ENCODE measurements at places on chromosomes 11 and 22. TPM values are rescaled to one million over a fixed set of nuclear protein-coding genes. Genes with fewer than 3 reads are reported as not detected.

- no peak for DNase-seq
Observed at GRCh38 chr22:42889304-42889703, 32.2 kb upstream of the ARFGAP3 start.

DNA sequence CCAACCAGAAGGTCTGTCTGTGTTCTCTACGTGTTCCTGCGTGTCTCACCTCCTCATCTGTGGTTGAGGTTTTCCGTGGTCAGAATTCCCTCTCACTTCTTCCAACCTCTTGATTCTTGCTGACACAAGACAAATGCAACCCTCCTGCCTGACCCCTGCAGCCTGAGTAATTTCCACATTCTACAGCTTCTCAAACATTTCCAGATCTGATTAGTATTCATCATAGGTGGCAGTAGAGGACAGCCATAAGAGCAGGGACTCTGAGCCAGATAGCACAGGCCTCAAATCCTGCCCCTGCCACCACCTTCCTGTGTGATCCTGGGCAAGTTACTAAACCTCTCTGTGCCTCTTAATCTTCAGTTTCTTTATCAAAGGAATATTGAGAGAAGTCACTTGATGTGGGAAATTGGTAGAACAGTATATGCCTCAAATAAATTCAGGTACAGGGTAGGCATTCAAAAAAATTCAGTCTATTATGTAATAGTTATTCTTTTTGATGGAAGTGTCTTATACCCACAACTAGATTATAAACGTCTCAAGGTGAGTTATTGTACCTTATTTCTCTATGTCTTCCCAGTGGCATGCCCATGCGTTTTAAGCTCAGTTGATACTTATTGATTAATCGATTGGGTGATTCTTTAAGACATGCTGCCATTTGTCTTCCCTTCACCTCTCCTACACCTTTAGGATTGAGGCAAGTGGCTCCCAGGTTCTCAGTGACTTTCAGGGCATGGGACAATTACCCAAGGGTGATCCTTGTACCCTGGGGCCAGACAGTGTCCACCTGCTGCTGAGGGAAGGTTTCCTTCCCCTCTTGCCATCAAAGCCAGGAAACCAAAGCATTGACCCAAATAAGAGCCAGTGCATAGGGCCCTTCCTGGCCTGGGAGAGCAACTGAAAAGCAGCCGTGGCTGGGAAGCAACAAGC lies 19.6 kb downstream of the POU2AF1 start:
- no peak for DNase-seq

- DNase-seq, result peak; percentile 76
Observed at GRCh38 chr11:12224537-12224893, 114.1 kb downstream of the MICAL2 start.

- DNase-seq, result no peak
Observed at GRCh38 chr22:40819599-40820140, 524 bp upstream of the SLC25A17 start.

DNA sequence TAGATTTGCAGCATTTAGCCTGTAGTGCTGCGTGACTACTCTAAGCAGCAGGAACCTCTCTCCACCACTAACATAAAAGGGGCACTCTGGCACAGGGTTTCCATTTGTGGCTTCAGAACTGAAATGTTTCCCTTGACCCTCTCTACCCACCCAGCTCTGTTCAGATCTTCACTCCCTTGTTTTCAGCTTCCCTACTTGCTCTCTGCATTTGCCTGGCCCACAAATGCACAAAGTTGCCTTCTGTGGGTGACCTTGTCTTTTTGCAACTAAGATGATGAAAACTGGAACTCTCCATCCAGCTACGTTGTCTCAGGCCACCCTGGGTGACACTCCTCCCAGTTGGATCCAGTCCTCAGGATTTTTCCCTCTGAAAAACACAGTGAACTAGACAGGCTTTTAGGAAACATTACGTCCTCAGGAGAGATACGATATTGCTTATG lies 19.8 kb upstream of the PSMA1 start:
- no peak for DNase-seq

- DNase-seq, result no peak
Observed at GRCh38 chr11:97140885-97141494, 751.2 kb downstream of the JRKL start.

DNA sequence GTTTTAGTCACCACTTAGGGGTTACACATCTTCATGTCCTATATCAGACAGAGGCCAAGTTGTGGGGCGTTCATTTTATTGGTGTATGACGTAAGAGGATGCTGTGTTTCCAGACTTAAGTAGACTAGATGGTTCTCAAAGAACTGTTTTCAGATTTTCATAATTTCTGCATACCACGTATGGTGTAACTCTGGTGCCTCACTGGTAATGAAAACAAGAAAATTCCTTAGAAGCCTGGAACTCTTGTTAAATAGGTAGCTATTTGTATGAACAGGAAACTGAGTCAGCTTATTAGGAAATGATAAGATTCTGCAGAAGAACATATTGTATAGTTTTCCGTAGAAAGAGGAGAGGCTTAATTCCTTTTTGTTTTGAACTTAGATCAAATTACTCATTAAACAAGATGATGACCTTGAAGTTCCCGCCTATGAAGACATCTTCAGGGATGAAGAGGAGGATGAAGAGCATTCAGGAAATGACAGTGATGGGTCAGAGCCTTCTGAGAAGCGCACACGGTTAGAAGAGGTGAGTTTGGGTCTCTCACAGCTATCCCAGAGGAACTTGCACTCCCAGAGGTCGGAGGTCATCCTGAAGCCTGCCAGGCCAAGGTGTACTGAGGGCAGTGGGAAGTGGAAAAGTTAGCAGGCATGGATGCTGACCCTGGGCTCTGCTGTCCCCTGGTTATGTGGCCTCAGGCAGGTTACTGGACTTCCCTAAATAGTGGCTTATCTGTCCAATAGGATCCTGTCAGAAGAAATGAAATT lies 3.9 kb downstream of the CDC45 start:
- no peak for DNase-seq

DNA sequence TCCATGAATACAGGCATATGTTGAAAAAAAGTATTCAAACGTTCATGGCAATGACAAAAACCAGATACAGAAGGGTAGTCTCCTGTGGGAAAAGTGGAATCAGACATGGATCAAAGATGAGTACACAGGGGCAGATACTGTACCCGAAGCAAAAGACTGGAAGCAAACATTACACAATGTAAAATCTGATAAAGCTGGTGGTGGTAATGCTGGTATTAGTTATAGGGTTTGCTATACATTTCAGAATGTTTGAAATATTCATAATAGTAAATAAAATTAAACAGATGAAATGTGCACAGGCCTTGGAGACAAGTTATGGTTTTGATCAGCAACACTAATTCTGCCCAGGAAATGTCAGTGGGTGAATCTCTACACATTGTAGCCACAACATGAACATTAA lies 607.6 kb downstream of the SOX6 start:
- no peak for DNase-seq

DNA sequence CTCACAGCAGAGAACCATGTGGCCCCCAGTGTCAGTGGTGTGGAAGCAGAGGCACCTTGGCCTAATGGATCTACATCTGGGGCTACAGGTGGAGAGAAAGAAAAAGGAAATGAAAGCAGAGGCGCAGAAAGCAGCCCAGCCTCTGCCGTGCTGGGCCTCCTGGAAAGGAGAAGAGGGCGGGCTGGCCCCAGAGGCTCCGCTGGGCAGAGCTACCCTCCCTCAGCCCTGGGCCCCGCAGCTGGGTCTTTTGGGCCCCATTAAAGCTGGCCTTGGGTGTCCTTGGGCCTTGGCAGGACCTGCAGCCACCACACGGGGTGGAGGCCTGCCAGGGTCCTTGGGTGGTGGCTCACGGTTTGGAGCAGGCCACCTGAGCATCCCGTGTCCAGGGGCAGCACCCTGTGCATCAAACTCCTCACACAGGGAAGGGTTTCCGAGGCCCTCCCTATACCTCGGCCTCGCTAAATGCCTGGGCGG lies 31.6 kb upstream of the GAL start:
- DNase-seq, result no peak

GRCh38 chr22:46935506-46936377 lies 173.3 kb downstream of the TBC1D22A start:
- peak; percentile 13 for DNase-seq

DNA sequence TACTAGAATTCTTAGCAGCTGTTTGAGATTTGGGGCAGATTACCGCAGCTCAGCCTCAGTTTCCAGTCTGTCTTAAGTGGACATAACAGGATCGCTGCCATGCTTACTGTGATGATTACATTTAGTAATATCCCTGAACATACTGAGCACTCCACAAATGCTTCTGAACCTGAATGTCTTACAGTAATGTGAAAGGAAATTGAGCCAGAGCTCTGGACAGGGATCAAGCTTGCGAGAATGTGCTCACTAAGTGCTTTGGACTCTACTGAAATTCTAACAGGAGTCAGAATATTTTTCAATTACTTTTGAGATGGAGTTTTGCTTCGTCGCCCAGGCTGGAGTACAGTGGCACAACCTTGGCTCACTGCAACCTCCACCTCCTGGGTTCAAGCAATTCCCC lies 118.6 kb upstream of the RASSF10 start:
- no peak for DNase-seq

GRCh38 chr11:85257837-85258236 lies 369.3 kb downstream of the DLG2 start:
- no peak for DNase-seq

GRCh38 chr22:29765905-29766631 lies 739 bp downstream of the ZMAT5 start:
- no peak for DNase-seq

GRCh38 chr22:39416319-39416718 lies 16.7 kb downstream of the TAB1 start:
- DNase-seq, result no peak

DNA sequence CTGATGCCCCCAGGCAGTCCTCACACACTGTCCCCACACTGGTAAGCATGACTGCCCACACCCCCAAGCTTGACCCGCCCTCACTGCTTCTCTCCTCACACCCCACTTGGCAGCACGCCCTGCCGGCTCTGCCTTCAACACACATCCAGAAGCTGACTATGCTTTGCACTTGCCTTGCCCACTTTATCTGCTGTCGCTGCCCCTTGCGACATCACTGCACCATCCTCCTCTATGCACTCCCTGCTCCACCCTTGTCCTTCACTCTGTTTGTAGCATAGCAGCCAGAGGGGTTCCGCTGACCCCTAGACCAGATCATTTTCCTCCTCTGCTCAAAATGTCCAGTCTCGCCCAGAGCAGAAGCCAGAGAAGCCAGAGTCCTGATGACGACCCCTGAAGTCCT lies 25.3 kb upstream of the SLC25A1 start:
- DNase-seq, result no peak

DNA sequence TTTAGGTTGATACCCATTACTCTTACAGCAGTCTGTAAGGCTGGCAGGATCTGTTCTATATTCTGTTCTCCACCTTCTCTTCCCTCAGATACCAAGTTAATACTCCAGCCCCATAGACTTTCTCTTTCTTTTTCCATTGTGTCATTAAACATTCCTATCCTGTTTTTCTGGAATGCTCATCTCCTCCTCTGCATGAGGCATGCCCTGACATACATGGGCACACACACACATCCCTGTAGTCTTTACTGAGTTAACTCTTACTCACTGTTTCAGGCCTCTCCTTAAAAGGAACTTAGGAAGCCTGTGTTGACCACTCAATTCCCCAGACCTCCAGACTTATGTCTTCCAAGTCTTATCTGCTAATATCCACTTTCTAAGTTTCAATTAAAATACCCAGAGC lies 476.8 kb downstream of the METTL15 start:
- DNase-seq, result no peak

DNA sequence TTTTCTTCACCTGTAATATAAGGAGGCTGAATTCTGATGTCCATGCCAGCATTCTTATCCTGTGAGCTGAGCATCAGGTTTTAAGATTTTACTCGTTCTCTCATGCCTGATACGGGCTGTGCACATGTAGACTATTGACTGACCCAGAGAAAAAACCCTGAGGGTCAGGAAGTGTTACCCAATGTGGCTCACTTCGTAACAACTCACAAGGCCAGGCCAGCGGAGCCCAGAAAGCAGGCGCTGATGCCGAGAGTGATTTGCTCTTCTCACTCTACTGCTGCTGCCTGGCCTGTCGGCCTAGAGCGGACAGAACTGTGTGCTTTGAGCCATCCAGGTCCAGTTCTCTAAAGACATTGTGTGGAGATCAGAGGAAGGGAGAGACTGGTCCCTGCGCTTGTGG lies 10.8 kb downstream of the THYN1 start:
- DNase-seq, result no peak

- DNase-seq, result peak; percentile 50
Observed at GRCh38 chr22:42623756-42624441, 9.2 kb upstream of the POLDIP3 start.

- no peak for DNase-seq
Observed at GRCh38 chr11:129866311-129866710, 29.1 kb downstream of the NFRKB start.

GRCh38 chr11:62538470-62539237 lies 8.0 kb downstream of the AHNAK start:
- no peak for DNase-seq

GRCh38 chr11:42195289-42196013 lies 736.0 kb upstream of the LRRC4C start:
- DNase-seq, result no peak

DNA sequence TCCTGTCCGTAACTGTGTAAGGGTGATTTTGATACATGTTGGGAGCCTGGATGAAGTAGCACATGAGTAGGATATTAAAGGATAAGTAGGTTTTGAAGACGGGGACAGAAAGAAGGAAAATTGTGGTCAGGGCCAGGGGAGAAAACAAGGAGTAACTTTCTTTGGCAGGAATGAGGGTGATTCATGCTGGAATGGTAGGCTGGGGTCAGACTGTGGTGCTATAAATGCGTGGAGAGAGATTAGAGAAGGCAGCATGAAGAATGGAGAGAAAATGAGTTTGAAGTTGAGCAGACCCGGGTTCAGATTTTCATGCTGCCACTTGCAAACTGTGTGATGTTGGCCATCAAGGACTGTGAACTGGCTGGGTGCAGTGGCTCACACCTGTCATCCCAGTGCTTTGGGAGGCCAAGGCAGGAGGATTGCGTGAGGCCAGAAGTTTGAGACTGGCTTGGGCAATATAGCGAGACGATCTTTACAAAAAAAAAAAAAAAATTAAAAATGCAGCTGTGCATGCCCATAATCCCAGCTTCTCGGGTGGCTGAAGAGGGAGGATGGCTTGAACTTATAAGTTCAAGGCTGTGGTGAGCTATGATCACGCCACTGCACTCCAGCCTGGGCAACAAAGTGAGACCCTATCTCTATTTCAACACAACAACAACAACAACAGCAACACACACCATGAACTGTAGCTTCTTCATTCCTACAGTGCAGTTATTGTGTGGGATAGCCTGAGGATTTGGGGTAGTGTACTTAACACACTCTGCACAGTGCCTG lies 22.3 kb downstream of the ZBTB16 start:
- DNase-seq, result no peak

DNA sequence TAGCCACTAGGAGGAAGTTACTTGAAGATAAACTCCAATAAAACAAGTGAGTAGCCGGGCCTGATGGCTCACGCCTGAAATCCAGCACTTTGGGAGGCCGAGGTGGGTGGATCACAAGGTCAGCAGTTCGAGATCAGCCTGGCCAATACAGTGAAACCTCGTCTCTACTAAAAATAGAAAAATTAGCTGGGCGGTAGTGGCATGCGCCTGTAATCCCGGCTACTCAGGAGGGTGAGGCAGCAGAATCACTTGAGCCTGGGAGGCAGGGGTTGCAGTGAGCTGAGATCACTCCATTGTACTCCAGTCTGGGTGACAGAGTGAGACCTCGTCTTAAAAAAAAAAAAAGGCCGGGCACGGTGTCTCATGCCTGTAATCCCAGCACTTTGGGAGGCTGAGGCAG lies 34.0 kb upstream of the CLPB start:
- peak; percentile 12 for DNase-seq

GRCh38 chr11:101738452-101738851 lies 154.6 kb upstream of the TRPC6 start:
- no peak for DNase-seq

PANX3 gene
- polyA plus RNA-seq, result not detected

SERHL2 gene
- 4.7 TPM for polyA plus RNA-seq

UBASH3B gene
- 1.4 TPM for polyA plus RNA-seq

SSTR3 gene
- not detected for polyA plus RNA-seq

Measured in heart right ventricle (tissue), 16 donors.